ENCODE measurements at places on chromosomes 6 and 20. TPM values are rescaled to one million over a fixed set of nuclear protein-coding genes. Genes with fewer than 3 reads are reported as not detected.

- DNase-seq, result no peak
- H3K36me3 ChIP-seq, result peaks cover 22% of the 10 kb centered on the region
- H3K4me1 ChIP-seq, result peaks cover 25% of the 10 kb centered on the region
- H3K27ac ChIP-seq, result no peak overlapping the region
- no peak overlapping the region for H3K4me3 ChIP-seq
Measured at GRCh38 chr6:16136621-16137450, 8.0 kb downstream of the MYLIP start.

GRCh38 chr6:38640216-38640909 lies 634 bp upstream of the BTBD9 start:
- no peak for DNase-seq
- H3K27me3 ChIP-seq, result no peaks in the 10 kb centered on the region

- H3K27me3 ChIP-seq, result peaks cover 4% of the 10 kb centered on the region
- no peaks in the 10 kb centered on the region for H3K4me1 ChIP-seq
Measured at GRCh38 chr20:63394069-63394919, 33.1 kb upstream of the CHRNA4 start.

DNA sequence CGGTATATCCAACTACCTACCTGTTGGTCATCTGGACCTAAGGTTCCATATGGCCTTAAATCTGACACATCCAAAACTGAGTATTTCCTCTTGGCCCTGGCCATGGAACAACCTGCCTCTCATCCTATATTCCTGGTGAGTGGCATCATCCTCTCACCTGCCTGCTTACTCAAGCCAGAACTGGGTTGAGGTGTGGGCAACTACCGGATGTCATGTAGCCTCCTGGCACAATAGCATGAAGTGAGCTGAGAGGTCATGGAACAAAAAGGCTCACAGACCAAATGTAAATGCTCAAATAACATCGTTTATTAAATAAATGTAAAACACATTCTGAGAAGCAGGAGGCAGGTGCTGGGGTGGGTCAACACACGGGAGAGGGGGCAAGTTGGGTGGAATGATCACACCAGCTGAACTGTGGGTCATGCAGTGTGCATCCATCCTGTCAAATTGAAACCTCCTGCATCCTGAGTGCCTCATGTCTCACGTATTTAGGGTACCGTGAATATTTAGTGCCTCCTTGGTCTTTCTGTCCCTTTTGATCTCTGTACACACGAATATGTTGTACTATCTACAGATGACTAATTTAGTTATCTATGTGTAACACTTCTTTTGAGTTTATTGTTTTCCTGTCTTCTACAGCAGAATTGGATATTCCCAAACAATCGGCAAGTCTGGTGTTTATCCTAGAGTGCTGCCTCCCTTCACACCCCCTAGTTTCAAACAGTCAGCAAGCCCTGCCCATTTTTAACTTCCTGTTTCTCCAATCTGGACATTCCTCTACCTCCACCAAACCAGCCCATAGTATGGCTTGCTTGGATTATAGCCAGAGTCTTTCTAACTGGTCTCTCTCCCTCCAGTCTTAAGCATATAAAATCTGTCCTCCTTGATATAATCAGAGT lies 7.9 kb upstream of the POU5F1 start:
- no peaks in the 10 kb centered on the region for H3K27me3 ChIP-seq
- no peaks in the 10 kb centered on the region for H3K4me1 ChIP-seq
- no peak overlapping the region for H3K4me3 ChIP-seq
- no peak for DNase-seq
- H3K27ac ChIP-seq, result no peak overlapping the region

DNA sequence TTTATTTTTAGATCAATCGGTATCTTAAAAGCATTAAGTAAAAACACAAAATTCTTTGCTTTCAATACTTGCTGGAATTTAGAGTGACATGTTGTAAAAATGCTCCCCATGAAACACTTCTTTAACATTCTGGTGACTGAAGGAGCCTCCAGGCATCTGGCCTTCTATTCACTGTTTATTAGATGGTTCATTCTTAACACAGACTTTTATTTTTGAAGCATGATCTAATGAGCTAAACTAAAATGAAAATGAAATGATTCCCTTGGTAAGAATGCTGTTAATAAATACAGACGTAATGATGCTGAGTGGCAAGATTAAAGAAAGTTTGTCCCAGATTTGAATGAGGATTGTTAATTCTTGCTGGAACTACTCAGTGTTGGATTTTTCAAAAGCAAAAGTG lies 698.4 kb downstream of the TENT5A start:
- no peak overlapping the region for H3K4me3 ChIP-seq
- H3K27ac ChIP-seq, result no peak overlapping the region
- H3K36me3 ChIP-seq, result no peaks in the 10 kb centered on the region
- H3K4me1 ChIP-seq, result no peaks in the 10 kb centered on the region

GRCh38 chr6:24524805-24525204 lies 30.0 kb downstream of the ALDH5A1 start:
- H3K27me3 ChIP-seq, result no peaks in the 10 kb centered on the region
- H3K4me3 ChIP-seq, result no peak overlapping the region
- H3K4me1 ChIP-seq, result no peaks in the 10 kb centered on the region
- peaks cover 5% of the 10 kb centered on the region for H3K36me3 ChIP-seq
- H3K27ac ChIP-seq, result no peak overlapping the region

DNA sequence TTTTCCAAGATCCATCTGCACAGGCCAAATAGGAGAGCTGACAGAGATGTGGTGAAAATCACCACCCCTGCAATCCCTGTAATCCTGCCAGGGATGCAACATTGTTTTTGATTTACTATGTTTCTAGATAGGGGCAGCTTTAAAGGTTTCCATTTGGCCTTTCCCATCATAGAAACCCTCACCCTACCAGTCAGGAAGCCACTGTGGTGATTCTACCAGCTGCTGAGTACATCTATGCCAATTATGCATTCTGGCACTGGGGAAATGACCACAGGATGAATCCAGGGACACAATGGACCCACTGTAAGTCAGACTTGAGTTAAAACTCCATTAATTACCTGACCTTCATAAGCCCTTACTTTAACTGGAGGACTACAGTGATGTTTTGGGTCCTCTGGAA lies 130.4 kb downstream of the TNFRSF21 start:
- no peaks in the 10 kb centered on the region for H3K36me3 ChIP-seq
- no peak for DNase-seq
- H3K4me3 ChIP-seq, result no peak overlapping the region
- no peaks in the 10 kb centered on the region for H3K4me1 ChIP-seq

GRCh38 chr6:9583753-9584352 lies 831.0 kb downstream of the TFAP2A start:
- no peak overlapping the region for H3K4me3 ChIP-seq
- H3K4me1 ChIP-seq, result no peaks in the 10 kb centered on the region
- no peak for DNase-seq
- no peaks in the 10 kb centered on the region for H3K27me3 ChIP-seq
- no peaks in the 10 kb centered on the region for H3K36me3 ChIP-seq

Gene XKR7
- 0.81 TPM for polyA plus RNA-seq

Gene PRELID3B
- polyA plus RNA-seq, result 75.6 TPM

Gene NKAIN2
- polyA plus RNA-seq, result 1.3 TPM

All from large intestine (tissue), 12 donors.